ENCODE measurements at places on chromosomes 5 and 9.

DNA sequence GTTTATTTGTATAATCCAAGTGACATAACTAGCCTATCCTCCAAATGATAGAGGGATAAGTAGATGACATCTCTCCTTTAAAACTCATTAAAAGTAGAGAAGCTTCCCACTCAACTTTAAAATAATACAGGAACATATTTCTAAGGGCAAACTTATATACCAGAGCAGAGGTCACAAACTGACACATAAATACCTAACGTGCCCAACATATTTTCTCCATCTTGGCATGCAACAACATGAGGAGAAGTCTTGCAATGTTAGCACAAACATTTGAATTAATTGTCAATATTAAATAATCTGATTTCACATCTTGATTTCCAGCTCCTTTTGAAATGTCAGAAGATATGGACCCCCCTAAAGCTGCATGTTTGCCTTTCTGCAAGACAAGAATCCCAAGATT is 335.0 kb downstream of the DEPDC1B start:
- no peak for DNase-seq

DNA sequence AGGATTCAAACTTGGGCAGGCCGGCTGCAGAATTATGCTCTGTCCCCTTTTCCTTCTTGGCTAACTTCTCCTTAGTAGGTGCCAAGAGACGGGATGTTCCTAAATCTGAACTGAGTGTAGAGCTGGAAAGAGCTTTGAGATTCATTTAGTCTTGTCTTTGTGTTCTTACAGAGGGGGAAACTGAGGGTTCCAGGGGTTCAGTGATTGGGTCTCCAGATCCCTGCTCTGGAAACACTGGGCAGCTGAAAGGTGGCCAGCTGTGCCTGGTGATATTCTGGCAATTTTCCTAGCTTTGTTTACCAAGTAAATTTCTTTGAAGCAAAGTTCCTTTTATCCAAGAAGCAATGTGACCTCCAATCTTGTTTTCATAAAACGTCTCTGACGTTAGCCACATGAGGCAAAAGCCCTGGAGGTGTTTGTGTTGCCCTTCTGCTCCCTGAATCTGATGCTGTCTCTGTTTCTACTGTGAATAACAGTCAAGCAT is 288.7 kb downstream of the ZSWIM6 start:
- no peak for DNase-seq

- DNase-seq: no peak
Measured at GRCh38 chr5:179585941-179586401, 35.6 kb downstream of the RUFY1 start.

- no peak for DNase-seq
Measured at GRCh38 chr5:71537687-71538086, 49.5 kb upstream of the MCCC2 start.

DNA sequence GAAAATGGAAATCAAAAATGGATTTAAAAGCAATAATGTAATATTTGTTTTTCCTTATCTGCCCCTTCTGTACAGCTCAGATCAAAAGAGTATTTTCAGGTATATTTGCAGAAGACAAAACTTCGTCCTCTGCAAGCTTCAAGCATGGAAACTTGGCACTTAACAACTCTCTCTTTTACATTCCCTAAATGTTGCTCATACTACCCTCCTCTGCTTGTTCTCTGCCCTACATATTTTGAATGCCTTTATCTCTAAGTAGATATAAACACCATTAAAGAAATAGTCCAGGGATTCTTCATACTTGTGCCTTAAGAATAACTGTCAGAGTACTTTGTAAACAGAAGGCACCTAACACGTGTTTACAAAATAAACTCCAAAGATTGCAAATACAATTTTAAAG is 19.2 kb upstream of the SMC2 start:
- DNase-seq: no peak

DNA sequence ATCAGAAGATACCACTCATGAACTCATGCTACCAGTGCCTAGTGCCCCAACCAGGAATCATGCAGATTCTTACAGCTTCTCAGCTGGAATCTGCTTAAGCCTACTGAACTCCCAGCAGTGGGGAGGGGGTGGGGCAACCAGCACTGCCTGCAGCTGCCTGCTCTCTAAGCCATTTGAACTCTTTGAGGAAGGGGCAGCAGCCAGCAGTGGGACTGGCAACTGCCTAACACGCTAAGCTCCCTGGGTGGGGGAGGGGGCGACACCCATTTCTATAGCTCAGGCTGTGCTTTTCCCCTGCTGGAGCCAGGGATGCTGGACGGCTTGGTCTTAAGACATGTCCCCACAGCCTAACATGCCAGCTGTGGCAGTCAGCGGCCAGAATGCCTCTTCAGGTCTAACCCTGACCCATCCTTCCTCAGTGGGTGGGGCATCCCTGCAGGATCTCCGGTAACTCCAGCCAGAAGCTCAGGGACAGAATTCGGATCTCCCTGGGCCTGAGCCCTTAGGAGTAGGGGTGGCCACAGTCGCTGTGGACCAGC is 889.7 kb downstream of the CDH9 start:
- no peak for DNase-seq

GRCh38 chr5:157219491-157220271 is 39.0 kb downstream of the ITK start:
- no peak for DNase-seq

GRCh38 chr5:86403190-86403589 is 214.6 kb upstream of the COX7C start:
- DNase-seq: no peak

DNA sequence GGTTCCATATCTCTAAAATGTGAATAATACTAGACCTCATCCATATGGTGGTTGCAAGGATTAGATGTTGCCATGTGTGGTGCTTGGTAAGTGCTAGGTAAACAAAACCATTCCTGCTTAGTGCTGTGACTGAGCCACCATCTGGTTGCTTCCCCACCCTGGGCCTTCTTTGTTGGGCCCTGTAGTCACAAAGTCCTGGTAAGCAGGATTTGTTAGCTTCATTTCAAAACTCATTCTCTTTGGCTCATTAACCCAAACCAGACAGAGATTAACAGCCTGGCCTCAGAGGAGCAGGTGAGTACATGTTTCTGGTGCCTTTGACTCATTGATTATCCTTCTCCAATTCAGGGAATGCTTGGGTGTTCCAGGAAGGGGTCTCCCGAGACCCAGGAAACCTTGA is 240.2 kb downstream of the ARHGAP26 start:
- DNase-seq: no peak

GRCh38 chr5:3107156-3107611 is 355.7 kb upstream of the IRX2 start:
- no peak for DNase-seq

DNA sequence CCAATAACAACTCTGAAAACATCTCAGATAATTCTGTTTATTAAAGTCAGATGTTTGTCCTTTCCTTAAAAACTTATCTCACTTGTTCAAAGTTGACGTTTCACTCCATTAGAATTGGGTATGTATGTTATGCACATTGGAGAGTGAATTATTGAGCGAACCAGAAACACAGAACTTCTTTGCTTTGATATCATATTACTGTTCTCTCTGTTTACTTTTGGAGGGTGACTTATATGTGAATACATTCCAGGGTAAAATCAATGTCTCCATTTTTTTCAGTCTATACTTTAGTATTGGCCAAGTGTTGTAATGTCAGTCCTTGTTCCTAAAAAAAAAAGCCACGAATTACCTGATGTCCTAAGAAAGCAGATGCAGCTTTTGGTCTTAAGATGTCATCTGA is 307.4 kb downstream of the CSNK1G3 start:
- DNase-seq: no peak

DNA sequence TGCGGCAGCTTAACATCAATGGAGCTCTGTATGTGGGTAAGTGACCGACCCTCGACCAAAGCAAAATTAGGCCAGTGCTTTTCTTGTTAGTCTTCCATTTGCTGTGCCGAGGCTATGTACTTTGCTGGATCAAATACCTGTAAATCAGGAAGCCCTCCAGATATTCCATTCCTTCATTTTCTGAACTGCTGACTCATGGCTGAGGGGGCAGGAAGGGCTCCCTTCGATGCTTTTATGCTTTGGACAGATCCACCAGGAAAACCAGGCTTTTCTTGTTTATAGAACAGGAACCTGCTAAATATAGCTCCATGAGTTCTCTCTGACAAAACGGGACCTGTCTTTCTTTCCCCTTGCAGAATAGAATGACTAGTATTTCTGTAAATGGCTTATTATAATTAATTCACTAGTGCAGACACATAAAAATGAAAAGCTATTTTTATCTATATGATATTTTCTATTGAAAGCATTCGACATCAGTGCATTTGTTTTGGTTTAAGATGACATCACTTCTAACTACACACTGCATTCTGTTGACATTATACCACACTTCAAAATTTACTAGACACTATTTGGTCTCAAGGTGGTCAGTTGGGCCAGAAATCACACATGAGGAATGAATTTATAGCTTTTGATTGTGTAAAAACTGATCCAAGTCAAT is 93.3 kb downstream of the LIFR start:
- DNase-seq: no peak

- DNase-seq: peak; percentile 62
Measured at GRCh38 chr5:170631466-170632195, 127.8 kb downstream of the KCNIP1 start.

DNA sequence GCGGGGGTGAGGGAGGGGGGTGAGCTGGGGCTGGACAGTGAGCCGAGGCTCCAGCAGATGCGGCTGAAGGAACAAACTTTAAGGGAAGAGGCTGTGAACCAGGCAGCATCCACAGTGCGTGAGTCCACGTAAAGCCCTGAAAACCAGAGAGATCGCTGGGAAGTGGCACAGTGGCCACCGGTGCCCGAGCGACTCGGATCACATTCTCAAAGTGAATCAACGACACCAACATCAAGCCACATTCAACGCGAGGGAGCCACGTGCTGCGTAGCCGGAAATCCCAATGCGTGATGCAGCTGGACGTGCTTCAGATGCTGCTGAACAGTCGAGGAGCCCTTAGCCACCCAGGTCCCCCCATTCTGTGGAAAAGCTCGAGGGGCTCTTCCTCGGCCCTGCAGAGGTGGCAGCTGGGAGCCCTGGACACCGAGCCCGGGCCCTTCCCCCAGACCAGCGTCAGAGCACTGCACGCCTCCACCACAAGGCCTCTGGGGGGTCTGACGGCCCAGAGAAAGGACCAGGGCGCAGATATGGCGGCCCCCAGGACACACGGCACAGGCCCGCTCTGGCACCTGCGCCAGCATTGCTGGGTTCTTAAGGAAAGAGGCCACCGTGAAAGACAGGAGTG is 53.7 kb upstream of the EXOC3 start:
- DNase-seq: no peak

DNA sequence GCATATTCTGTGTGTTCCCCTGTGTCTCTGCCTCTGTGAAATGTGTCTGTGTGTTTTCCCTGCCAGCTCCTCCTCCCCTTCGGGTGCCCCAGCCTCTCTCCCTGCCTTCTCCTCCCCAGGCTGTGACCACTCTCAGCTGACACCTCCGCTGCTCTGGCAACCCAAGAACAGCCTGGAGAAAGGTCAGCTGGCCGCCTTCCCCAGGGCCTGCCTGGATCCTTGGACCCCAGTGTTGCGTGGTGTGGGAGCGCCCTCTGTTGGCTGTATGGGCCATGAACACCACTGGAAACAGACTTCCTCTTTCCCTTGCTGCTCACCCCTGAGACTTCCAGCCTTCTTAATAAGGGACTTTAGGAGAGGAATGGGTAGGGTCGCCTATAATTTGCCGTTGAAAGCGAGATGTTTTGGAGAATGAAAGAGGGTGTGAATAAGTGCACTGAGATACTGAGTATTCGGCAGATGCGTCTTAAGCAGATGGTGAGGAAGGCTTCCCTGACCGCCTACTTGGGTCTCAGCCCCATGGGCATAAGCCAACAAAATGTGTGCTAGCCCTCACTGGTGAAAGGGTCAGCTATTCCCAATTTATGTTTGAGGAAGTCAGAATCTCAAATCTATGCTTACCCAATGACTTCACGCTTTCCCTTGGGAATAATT is 114.9 kb upstream of the TRIM32 start:
- DNase-seq: peak; percentile 92

DNA sequence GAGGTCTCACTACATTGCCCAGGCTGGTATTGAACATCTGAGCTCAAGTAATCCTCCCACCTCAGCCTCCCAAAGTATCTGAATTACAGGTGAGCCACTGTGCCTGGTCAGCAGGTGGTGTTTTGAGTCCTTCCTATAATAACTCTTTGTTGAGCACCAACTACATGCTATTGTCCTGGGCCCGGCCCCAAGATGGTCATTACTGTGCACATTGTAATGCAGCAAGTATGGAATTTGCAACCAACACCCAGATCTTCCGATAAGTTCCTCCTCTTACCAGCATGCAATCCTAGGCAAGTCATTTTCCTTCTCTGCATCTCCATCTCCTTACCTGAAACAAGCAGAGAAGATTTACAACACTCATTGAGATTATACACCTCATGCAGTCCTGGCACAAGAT is 510.3 kb upstream of the KLF4 start:
- no peak for DNase-seq

DNA sequence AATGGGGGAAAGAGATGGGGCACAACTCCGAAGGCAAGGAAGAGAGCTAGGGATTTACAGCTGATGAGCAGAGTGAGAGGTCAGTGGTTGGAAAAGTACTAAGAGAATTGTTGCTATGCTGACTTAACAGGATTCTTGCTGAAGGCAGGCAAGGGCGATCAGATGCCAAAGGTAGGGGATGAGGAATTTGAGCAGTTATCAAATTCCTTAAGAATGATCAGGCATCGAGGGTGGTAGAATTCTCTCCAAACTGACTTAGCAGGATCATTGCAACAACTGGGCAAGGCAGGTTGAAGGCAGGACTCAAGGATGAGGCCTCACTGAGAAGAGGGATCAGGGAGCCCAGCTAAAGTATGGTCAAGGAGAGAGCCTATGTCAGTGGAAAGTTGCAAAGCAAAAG is 171.0 kb downstream of the HSD17B3 start:
- no peak for DNase-seq

DNA sequence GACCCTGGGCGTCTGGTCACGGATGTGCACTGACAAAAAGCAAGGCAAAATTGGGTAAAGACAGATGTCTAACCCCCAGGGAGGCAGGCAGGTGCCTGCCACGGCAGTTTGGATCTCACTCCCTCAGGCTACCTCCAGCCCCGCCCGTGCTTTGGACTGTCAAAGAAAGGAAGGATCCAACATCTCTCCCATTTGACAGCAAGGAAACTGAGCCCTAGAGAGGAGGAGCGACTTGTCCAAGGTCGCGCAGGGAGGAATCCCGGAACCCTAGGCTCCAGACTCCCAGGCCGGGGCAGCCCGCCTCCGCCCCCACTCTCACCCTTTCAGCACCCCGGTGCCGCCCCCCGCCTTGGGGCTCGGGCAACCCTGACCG is 376 bp downstream of the GOLGA1 start:
- DNase-seq: no peak

GRCh38 chr5:135596157-135596763 is 17.5 kb upstream of the CXCL14 start:
- no peak for DNase-seq

- no peak for DNase-seq
Measured at GRCh38 chr5:85375525-85375924, 990.8 kb upstream of the EDIL3 start.

- DNase-seq: no peak
Measured at GRCh38 chr9:81497091-81497490, 192.3 kb downstream of the TLE1 start.
